ENCODE measurements at places on chromosomes 16 and 17.
A peak's percentile ranks its signal among the peaks of the same experiment; 100 is the strongest.

GRCh38 chr16:30534368-30535105 lies at the start of gene ZNF747:
ZNF747 (minus strand) TSS chr16:30534858; CDS start chr16:30534679, 179 bp downstream.
- DNase-seq, result peak; percentile 92

DNA sequence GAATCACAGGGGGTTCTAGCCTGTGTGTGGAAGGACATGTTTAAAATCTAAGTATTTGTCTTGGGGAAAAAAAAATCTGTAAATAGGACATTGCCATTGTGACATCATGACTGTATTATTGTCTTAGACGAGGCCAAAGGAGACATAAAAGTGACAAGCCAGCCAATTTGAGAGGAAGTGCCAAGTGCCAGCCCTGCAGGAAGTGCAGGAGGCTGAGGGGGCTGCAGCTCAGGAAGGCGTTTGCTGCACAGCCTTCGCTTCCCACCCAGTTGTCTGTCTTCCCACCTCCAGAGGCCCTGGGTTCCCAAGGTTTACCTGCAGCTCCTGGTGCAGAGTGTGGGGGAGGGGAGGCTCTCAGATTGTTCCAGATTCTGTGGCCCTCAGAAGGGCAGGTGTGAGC lies 1.3 kb downstream of the ADCY7 start:
- DNase-seq, result no peak

- DNase-seq, result no peak
Observed at GRCh38 chr16:30485818-30486436, 13.4 kb downstream of the ITGAL start.

DNA sequence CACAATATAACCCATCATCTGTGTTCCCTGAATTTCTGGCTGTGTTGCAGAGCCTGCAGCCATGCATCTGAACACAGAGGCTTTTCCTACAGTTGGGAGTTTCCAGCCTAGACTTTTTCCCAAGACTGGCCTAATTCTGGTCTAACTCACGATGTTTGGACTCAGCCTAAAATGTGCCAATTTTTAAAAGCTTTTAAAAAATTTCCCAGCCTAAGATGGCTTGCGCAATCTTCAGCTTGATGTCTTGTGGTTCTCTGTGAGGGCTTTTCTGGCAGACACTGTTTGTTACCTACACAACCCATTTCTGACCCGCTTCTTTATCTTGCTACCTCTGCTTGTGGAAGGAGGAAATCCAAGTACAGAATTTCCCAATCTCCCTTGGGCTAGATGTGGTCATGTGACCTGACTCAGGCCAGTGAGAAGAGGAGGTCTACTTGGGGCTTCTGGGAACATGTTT lies 72.7 kb upstream of the GAS7 start:
- no peak for DNase-seq

DNA sequence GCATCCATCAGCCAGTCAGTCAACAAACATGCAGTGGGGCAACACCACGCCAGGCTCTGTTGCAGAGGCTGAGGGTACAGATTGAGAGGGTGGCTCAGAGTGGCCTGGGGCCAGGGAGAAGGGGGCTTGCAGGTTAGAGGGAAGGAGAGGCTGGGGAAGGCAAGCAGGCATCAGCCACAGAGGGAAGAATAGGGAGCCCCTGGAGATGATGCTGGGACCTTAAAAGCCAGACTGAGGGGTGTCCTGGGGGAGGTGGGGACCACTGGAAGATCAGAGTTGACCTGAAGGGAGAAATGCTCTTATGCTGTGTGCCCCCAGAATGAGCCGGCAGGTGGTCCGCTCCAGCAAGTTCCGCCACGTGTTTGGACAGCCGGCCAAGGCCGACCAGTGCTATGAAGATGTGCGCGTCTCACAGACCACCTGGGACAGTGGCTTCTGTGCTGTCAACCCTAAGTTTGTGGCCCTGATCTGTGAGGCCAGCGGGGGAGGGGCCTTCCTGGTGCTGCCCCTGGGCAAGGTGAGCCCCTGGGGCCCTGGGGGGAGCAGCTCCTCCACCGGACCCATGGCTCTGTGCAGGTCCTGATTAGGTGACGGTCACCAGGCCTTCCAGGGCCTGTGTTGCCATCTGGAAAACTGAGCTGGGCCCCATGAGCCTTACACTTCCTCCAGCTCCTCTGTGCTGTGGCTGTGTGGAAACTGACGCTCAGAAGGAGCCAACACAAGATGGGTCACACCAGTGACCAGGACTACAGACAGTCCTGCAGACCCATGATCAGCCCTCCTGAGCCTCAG lies 1.7 kb downstream of the CORO1A start:
- DNase-seq, result no peak

- DNase-seq, result no peak
Observed at GRCh38 chr17:65558683-65559460, 2.6 kb downstream of the AXIN2 start.

DNA sequence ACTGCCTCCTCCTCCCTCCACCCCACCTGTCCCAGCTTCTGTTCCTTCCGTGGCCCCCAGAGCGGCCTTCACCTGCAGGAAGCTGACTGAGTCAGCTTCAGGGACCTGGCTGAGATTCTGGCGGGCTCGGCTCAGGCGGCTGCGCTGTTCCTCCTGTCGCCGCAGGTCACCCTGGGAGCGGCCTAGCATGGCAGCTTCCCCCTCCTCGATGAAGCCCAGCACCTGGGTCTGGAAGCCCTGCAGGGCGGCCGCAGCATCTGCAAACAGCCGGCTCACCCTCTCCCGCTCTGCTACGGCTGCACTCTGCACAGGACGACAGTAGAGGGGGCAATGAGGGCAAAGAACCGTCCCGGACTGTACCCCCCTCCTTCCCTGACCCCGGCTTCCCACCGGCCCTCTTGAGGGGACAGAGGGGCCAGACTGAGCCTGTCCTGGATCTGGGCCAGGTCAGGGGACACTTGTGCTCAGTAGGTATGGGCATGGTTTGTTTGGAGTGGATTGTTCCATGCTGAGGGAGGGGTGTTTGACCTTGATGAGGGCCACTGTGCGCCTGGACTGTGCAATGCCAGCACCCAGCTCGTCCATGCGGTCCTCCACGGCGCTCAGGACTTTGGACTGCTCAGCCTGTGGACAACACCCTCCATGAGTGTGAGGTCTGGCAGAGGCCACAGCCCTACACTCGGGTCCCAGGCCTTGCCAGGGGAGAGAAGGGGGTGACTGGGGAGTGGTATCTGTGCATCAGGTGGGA lies 2.0 kb downstream of the TRIM47 start:
- DNase-seq, result peak; percentile 31

- peak; percentile 1 for DNase-seq
Observed at GRCh38 chr16:9820476-9821246, 361.6 kb downstream of the GRIN2A start.

- DNase-seq, result no peak
Observed at GRCh38 chr16:48602356-48603014, 7.5 kb downstream of the N4BP1 start.

- no peak for DNase-seq
Observed at GRCh38 chr16:27739606-27740357, 189.8 kb downstream of the KATNIP start.

DNA sequence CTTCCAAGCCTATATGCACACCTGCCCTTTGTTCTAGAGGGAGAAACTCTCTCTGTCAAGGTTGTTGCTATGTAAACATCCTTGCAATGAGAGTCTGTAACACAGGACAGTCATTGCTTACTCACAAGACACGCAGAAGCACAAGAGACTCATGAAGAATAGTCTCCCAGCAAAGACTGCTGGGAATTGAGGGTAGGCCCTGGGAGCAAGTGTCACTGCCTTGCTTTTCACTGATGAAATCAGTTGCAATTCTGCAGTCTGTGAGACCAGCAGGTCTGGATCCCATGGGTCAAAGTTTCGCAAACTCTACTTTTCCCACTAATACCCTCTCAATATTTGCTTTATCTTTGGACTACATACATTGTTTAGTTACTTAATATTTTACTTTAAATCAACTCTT lies 177.4 kb downstream of the FTO start:
- DNase-seq, result no peak

DNA sequence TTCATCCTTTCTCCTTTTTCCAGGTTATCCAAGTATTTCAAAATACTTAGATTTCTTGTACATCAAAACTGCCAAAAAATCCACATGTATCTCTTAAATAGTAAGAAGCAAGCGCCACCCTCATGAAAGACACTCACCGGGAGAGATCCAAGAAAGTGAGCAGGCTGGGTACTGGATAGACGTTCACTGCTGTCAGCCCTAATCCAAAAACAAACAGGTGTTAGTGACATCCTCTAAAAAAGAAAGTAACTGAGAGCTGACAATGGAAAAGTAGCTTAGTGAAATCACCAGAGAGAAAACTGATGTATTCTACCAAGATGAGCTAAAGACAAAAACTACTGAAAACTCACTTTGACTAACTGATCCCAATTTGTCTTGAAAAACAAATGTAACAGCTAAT lies 46.1 kb downstream of the MARVELD3 start:
- no peak for DNase-seq

GRCh38 chr17:32732900-32733299 lies 144.0 kb downstream of the MYO1D start:
- no peak for DNase-seq

- no peak for DNase-seq
Observed at GRCh38 chr17:74042744-74043486, 160.6 kb upstream of the RPL38 start.

DNA sequence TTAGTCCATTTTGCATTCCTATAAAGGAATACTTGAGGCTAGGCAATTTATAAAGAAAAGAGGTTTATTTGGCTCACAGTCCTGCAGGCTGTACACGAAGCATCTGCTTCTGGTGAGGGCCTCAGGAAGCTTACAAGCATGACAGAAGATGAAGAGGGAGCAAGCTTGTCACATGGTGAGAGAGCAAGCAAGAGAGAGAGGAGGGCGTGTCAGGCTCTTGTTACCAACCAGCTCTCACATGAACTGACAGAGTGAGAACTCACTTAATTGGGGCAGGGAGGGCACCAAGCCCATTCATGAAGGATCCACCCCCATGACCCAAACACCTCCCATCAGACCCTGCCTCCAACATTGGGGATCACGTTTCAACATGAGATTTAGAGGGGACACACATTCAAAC lies 1.6 kb downstream of the CHCT1 start:
- no peak for DNase-seq

- no peak for DNase-seq
Observed at GRCh38 chr16:18853694-18854093, 52.3 kb upstream of the ARL6IP1 start.

- no peak for DNase-seq
Observed at GRCh38 chr17:44247876-44248736, 19.8 kb downstream of the SLC4A1 start.

- DNase-seq, result no peak
Observed at GRCh38 chr16:2611499-2611862, 70.8 kb upstream of the KCTD5 start.

GRCh38 chr17:81054308-81054707 lies 19.4 kb downstream of the BAIAP2 start:
- no peak for DNase-seq

DNA sequence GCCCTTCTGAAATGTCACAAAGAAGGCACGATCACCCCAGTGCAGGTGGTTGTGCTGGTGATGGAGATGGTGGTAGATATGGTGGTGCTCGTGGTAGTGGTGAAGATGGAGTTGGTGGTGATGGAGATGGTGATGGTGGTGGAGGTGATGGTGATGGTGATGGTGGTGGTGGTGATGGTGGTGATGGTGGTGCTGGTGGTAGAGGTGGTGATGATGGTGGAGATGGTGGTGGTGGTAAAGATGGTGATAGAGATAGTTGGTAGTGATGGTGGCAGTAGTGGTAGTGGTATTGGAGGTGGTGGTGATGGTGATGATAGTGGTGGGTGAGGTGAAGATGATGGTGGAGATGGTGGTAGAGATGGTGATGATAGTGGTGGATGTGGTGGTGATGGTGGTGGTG lies 88.1 kb upstream of the SALL1 start:
- no peak for DNase-seq
